ENCODE measurements at places on chromosomes 13 and 19.

GRCh38 chr19:10587022-10587838 is at the start of gene AP1M2:
Gene AP1M2 (minus strand): TSS chr19:10587312. CDS start chr19:10587231, 81 bp downstream.
- no peak within 1 kb of the TSS for H3K4me3 ChIP-seq
- no peak for DNase-seq
- H3K27ac ChIP-seq, result no peak within 1 kb of the TSS
- no peaks in the 10 kb centered on the region for H3K36me3 ChIP-seq

GRCh38 chr19:27717825-27718224 is 1495.1 kb downstream of the UQCRFS1 start:
- DNase-seq, result no peak
- H3K4me1 ChIP-seq, result no peaks in the 10 kb centered on the region
- H3K27ac ChIP-seq, result no peak overlapping the region
- H3K4me3 ChIP-seq, result no peak overlapping the region
- no peaks in the 10 kb centered on the region for H3K27me3 ChIP-seq
- H3K36me3 ChIP-seq, result no peaks in the 10 kb centered on the region

DNA sequence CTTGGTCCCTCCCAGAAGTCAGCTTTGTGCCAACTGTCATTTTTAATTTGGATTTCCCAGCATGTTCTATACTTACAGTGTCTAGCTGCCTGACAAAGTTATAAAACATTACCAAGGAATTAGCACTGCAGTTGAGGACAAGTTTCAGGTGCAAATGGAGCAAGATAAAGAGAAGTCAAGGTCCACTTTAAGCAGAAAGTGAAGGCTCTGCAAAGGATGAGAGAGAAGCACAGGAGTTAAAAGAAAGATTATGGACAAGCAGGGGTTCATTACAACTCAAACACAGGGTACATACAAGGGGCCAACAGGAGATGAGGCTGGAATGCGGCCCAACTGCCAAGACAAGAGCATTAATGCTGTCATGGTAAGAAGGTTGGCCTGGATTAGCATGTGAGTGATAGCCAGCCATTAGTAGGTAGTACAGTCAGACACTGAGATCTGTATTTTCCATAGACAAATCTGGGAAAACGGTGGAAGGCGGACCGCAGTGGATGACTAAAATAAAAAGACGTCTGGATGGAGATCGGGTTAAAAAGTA is 17.6 kb downstream of the UBL3 start:
- no peaks in the 10 kb centered on the region for H3K4me1 ChIP-seq
- no peak for DNase-seq
- H3K4me3 ChIP-seq, result no peak overlapping the region
- no peaks in the 10 kb centered on the region for H3K36me3 ChIP-seq

GRCh38 chr13:27419328-27419727 is 5.1 kb upstream of the GTF3A start:
- no peaks in the 10 kb centered on the region for H3K27me3 ChIP-seq
- no peak overlapping the region for H3K4me3 ChIP-seq
- DNase-seq, result no peak
- no peaks in the 10 kb centered on the region for H3K4me1 ChIP-seq
- H3K27ac ChIP-seq, result no peak overlapping the region

GRCh38 chr19:29873801-29874575 is 62.2 kb downstream of the CCNE1 start:
- H3K27ac ChIP-seq, result no peak overlapping the region
- H3K4me1 ChIP-seq, result peaks cover 15% of the 10 kb centered on the region
- no peaks in the 10 kb centered on the region for H3K36me3 ChIP-seq
- DNase-seq, result no peak

DNA sequence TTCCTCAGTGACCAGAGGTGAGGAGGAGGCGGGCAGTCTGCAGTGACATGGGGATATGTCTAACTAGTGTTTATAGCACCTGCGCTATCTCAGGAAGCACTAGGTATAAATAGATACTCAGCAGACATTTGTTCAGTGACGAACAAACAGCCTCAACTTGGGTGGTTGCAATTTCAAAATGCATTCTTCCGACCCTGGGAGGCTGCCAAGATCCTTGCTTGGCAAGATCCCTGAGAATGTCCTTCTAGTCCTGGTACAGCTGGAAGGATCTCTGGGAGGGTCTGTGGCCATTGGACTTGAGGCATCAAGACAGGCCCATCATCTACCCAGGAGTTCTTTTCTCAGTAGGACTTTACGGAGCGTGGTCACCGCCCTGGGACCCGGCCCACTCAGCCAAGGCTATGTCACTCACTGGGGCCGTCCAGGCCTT is 299.5 kb downstream of the ZNF536 start:
- H3K36me3 ChIP-seq, result no peaks in the 10 kb centered on the region
- 0 out of 2 replicates have a peak, but pooled peaks cover 3% of the 10 kb centered on the region for H3K4me1 ChIP-seq
- peaks cover 30% of the 10 kb centered on the region for H3K27me3 ChIP-seq
- H3K4me3 ChIP-seq, result no peak overlapping the region
- no peak overlapping the region for H3K27ac ChIP-seq

- DNase-seq, result no peak
- no peak overlapping the region for H3K4me3 ChIP-seq
- H3K36me3 ChIP-seq, result no peaks in the 10 kb centered on the region
- H3K27me3 ChIP-seq, result no peaks in the 10 kb centered on the region
Observed at GRCh38 chr13:91135968-91136367, 211.5 kb upstream of the MIR17HG start.

DNA sequence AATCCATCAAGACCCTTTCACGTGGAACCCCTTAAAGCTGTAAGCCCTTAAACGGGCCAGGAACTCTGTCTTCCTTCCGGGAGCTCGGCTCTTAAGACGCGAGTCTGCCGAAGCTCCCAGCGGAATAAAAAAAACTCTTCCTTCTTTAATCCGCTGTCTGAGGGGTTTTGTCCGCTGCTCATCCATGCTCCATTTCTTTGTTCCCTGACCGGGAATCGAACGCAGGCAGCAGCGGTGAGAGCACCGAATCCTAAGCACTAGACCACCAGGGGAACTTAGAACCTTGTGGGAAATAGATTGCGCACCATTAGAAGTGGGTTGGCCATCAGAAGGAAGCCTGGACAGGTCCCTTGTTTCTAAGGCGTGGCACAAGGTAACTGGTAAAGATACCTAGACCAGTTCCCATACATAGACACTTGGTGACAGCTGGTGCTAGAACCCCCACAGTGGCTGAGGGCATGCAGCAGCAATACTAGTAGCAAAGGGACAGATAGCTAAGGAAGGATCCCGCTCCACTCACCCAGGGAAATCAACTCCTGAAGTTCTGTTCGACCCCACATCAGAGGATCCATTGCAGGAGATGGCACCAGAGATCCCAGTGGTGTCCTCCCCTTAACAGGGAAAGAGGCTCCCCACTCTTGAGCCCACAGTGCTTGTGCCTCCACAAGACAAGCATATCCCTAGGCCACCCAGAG is 1.5 kb upstream of the RGCC start:
- no peaks in the 10 kb centered on the region for H3K36me3 ChIP-seq
- no peak overlapping the region for H3K27ac ChIP-seq
- H3K27me3 ChIP-seq, result no peaks in the 10 kb centered on the region

DNA sequence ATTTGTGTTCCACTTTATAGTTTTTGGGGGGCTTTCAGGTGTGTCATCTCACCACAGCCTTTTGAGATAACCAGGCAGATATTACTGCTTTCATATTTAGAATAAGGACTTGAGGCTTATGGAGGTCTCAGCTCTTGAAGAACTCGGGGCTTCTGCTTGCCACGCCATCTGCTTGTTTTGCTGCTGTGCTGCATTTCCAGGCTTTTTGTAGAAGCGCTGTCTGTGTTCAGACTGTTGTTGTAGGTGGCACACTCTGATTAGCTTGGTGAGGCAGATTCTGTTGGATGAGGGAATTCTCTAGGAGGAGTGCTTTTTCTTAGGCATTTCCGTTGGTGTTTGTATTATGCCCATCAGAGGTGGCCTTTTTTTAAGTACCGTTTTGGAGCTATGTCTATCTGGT is 57.2 kb downstream of the WASF3 start:
- H3K4me3 ChIP-seq, result no peak overlapping the region
- no peaks in the 10 kb centered on the region for H3K36me3 ChIP-seq
- H3K27me3 ChIP-seq, result no peaks in the 10 kb centered on the region
- no peaks in the 10 kb centered on the region for H3K4me1 ChIP-seq

GRCh38 chr19:38734426-38735256 is 9.6 kb downstream of the CAPN12 start:
- H3K27me3 ChIP-seq, result no peaks in the 10 kb centered on the region
- peaks cover 16% of the 10 kb centered on the region for H3K36me3 ChIP-seq
- peak overlapping the region; percentile 93 for H3K27ac ChIP-seq
- H3K4me3 ChIP-seq, result peak overlapping the region; percentile 37
- peaks cover 57% of the 10 kb centered on the region for H3K4me1 ChIP-seq
- DNase-seq, result peak; percentile 83

DNA sequence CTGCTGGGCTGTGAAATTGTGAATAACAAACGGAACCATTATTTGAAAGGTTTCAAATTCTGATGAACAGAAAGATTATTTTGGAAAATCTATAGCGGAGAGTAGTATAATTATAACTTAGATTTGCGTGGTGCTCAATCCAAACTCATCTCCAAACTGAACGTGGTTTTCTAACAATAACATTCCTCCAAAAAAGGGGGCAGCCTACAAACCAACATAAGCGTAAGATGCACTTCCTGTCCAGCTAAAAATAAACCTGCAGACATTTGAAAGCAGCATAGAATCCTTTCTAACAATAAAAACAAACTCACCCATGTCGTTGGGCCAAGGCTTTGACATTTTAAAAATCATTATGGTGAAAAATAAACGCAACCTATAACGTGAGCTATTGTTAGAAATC is 178.4 kb downstream of the COL4A1 start:
- peaks cover 2% of the 10 kb centered on the region for H3K27me3 ChIP-seq
- H3K4me3 ChIP-seq, result no peak overlapping the region
- no peak overlapping the region for H3K27ac ChIP-seq
- no peaks in the 10 kb centered on the region for H3K4me1 ChIP-seq

DNA sequence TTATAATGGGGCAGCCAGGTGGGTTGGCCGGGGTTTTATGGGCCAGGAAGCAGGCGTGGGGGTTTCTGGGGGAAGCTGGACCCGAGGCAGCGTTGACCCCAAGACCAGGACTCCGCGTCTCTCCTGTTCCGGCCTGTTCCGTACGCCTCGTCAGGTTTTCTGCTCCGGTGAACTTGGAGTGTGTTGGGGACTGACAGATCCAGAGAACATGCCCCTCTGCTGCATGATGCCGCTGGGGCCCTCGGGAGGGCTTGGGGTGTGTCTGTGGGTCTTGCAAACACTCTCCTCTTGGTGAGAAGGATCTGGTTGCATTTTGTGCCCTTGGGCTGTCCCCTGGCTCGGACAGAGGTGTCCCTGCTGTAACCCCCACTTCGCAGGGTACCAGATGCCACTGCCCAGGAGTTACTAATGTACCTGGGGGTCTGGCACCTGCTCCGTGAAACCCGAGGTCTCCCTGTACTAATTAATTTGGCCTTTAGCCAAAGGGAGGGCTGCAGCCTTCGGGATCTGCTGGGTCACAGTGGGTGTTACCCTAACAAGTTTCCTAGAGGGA is 15.6 kb downstream of the KDM4B start:
- no peak overlapping the region for H3K27ac ChIP-seq
- DNase-seq, result no peak
- no peaks in the 10 kb centered on the region for H3K27me3 ChIP-seq
- H3K4me1 ChIP-seq, result no peaks in the 10 kb centered on the region
- H3K4me3 ChIP-seq, result no peak overlapping the region
- no peaks in the 10 kb centered on the region for H3K36me3 ChIP-seq

DNA sequence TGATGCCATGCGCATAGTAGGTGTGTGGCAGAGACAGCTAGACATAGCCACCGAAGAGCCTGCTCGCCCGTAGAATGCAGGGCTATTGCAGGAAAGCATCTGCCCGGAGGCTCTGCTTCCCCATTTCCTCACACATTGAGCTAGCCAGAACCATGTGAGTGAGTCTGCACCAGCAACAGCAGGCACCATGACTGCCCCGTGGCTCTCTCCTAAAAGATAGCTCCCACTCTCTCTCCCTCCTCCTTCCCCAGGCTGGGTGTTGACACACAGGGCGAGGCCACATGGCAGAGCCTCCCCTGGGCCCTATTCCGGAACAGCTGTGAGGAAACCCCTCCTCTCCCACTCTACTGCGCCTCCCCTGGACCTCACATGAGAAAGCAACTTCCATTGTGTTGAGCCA is 52.3 kb upstream of the ATP12A start:
- H3K4me1 ChIP-seq, result no peaks in the 10 kb centered on the region
- H3K4me3 ChIP-seq, result no peak overlapping the region
- H3K27me3 ChIP-seq, result no peaks in the 10 kb centered on the region
- no peaks in the 10 kb centered on the region for H3K36me3 ChIP-seq
- no peak overlapping the region for H3K27ac ChIP-seq

DNA sequence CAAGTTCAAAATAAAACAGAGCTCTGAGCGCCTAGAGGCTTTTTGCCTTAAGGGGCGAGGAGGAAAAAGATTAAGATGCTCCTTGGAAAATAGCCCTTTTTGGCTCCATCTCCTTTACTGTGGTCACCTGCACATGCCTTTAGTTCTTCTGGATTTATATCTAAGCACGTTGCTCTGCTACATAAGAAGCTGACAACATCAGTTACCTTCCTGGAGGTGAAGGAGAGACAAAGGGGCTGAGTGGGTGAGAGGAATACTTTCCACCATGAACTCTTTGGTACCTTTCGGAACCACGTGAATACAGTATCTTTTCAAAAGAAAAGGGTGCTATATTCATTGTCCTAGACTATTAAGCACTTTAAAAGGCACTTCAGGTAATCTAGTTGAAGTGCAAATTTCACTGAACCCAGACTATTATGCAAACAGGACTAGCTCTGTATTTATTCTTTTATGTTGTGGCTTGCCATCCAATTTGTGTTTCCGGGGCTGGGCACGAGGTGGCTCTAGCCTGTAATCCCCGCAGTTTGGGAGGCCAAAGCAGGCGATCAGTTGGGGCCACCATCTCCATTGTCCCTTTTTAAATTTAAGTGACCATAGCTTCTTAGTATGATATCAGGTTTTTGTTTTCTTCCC is 201.5 kb downstream of the TM9SF2 start:
- no peaks in the 10 kb centered on the region for H3K4me1 ChIP-seq
- H3K27ac ChIP-seq, result no peak overlapping the region
- H3K36me3 ChIP-seq, result no peaks in the 10 kb centered on the region

- H3K36me3 ChIP-seq, result peaks cover 5% of the 10 kb centered on the region
- H3K4me3 ChIP-seq, result no peak overlapping the region
- no peak for DNase-seq
- H3K27ac ChIP-seq, result no peak overlapping the region
- H3K4me1 ChIP-seq, result no peaks in the 10 kb centered on the region
Observed at GRCh38 chr13:19695428-19695827, 62.0 kb downstream of the MPHOSPH8 start.
